ENCODE measurements at places on chromosomes 11 and 22. TPM values are rescaled to one million over a fixed set of nuclear protein-coding genes. Genes with fewer than 3 reads are reported as not detected.

- no peak for DNase-seq
Observed at GRCh38 chr11:109490953-109491635, 69.1 kb downstream of the C11orf87 start.

DNA sequence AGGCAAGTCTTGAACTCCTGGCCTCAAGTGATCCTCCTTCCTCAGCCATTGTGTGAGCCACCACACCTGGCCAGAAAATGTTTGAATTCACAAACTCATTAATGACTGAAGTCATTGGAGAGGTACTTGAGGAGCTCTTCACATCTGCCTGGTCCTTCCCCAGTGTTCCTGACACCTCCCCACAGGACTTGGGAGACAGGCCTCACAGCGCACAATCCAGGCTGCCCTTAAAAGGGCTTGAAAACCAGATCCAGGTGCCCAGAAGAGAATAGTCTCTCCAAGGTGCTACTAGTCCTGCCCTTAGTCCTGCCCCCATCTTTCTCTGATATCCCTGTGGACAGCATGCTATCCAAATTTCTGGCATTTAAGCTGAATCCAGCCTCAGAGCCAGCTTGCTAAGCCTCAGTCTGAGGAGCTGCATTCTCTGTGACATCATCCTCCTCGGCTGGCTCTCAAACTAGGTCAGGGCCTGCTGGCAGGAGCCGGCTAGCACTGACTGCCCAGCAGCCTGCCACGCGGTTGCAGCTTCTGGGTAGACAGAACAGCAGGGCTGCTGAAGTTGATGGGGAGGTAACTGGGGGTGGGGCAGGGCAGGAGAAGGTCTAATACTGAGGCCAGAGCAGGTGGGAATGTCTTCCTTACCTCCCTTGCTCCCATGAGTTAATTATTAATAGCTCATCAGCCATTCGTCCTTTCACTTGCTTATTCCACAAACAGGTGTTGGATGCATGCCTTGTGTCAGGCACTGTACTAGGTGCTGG, 35.3 kb upstream of the NECTIN1 start:
- no peak for DNase-seq

Gene MB
- total RNA-seq: 3.9 TPM

Gene PATE4
- total RNA-seq: not detected

Gene TMPRSS6
- total RNA-seq: not detected

Gene UNC93B1
- 34.3 TPM for total RNA-seq

DNA sequence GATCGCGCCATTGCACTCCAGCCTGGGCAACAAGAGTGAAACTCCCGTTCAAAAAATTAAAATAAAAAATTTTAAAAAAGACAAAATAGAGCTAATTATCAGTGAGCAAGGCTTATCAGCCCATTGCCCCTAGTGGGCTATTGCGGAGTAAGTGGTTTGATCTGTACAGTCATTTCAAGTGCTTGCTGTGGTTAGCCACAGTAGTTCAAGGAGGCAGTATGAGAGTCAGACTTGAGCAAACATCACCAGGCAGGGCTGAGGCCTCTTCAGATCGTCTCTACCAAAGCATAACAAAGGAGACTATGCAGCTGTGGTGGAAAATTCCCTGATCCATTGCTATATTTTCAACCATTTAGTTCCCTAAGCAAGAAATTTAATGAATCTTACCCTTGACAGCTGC, 4.3 kb upstream of the SBF2 start:
- peak; percentile 80 for DNase-seq

DNA sequence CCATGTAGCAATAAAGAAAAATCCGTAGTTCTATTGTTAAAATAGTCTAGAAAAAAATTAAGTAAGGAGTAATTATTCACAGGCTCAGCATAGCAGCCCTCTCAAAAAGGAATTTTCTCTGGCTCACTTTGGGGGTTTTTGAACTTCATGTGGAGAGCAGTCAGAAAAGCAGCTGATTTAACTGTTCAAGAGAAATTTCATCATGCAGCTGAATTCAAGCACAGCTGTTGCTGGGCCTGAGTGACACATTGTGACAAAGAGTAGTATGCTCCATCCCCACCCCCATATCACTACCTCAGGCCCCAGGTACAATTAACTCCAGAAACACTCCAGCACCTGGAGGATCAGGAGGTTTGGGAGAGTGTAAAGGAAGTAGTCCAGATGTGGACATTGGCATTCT, 272.1 kb downstream of the FAM76B start:
- no peak for DNase-seq

GRCh38 chr11:96105197-96105895, 181.4 kb upstream of the MTMR2 start:
- no peak for DNase-seq

Gene FGF3
- not detected for total RNA-seq

GRCh38 chr22:46054091-46055073, 77.4 kb upstream of the WNT7B start:
- DNase-seq: peak; percentile 61

Gene LTBP3
- total RNA-seq: 13.2 TPM

Gene PDE2A
- 8.8 TPM for total RNA-seq

Gene RGL4
- not detected for total RNA-seq

DNA sequence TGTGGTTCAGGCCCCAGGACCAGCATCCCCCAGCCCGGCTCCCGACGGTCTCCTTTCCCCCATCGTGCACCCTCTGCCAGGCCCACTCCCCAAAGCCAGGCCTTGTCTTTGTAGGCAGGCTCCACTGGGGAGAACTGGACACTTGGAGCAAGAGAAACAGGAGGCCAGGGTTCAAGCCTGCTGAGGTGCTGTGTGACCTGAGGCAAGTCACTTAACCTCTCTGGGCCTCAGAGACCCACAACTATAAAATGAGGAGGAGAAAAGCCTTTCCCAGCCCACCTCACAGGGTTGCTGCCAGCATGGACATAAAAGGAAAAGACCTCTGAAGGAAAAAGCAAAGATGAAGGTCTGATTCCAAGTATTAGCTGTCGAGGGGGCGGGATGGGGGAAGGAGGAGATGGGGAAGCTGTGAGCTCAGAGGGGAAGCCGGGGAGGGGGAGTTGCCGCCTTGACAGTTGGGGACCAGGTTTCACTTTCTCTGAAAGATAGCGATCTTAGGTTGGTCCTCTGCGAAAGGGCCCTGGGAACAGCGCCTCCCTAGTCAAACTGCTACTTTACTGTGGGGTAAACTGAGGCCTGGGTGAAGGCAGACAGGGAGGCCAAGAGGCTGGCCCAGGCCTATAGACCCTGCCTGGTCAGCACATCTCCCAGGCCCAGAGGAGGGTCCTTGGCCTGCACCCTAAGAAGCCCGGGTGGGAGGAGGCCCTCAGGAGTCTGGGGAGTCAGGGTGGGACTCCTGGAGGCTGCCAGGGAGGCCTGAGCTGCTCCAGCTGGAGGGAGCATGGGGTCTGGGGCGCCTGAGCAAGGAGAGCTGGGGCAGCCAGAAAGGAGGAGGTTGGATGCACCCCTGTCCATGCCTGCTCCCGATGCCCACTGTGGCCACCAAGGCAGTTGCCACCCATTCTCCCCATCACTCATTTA, 991 bp upstream of the OSM start:
- no peak for DNase-seq

Gene EFCAB6
- 0.88 TPM for total RNA-seq

- DNase-seq: peak; percentile 7
Observed at GRCh38 chr11:93585758-93586157, 42.6 kb upstream of the SMCO4 start.

DNA sequence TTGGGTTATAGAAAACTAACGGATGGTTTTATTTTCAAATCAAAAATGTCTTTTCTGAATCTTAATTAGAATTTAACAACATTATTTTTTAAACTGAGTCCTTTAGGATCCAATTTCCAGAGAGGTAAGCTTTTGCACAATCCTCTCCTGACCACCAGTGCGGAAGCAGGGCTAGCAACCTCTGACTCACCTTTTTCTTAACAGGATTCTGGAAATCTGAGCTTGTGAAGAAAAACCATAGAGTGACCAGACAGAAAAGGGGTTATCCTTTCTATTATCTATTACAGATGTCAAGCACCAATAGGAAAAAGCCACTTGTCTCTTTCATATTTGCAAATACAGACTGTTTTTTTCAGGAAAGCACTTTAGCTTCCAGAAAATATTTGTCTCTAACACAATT, 25.3 kb downstream of the ALG9 start:
- DNase-seq: peak; percentile 5

Gene MRGPRF
- 0.69 TPM for total RNA-seq

- DNase-seq: no peak
Observed at GRCh38 chr22:20966883-20967696, at the start of gene AIFM3. Gene AIFM3 (plus strand): TSS chr22:20967255. CDS start chr22:20967945, 690 bp downstream.

Gene MAPK8IP2
- total RNA-seq: 10.8 TPM

Gene TRPC6
- not detected for total RNA-seq

DNA sequence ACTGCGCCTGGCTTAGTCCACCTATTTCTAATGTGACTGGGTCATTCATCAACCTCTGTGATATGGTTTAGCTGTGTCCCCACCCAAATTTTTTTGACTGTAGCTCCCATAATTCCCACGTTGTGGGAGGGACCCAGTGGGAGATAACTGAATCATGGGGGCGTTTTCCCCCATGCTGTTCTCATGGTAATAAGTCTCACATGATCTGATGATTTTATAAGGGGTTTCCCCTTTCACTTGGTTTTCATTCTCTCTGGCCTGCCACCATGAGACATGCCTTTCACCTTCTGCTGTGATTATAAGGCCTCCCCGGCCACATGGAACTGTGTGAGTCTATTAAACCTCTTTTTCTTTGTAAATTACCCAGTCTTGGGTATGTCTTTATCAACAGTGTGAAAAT, 8.7 kb downstream of the CENATAC start:
- peak; percentile 37 for DNase-seq

Gene VSTM5
- not detected for total RNA-seq

DNA sequence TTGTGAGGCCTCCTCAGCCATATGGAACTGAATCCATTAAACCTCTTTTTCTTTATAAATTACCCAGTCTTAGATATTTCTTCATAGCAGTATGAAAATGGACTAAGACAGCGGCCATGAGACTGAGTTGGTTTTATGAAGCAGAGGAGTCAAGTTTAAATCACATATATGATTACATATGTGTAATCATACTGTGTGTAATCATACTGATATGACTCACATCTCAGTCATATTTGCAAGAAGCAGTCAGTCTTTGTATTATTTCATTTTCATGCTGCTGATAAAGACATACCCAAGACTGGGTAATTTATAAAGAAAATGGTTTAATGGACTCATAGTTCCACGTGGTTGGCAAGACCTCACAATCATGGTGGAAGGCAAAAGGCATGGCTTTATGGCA, 89.8 kb downstream of the SYT9 start:
- DNase-seq: no peak

DNA sequence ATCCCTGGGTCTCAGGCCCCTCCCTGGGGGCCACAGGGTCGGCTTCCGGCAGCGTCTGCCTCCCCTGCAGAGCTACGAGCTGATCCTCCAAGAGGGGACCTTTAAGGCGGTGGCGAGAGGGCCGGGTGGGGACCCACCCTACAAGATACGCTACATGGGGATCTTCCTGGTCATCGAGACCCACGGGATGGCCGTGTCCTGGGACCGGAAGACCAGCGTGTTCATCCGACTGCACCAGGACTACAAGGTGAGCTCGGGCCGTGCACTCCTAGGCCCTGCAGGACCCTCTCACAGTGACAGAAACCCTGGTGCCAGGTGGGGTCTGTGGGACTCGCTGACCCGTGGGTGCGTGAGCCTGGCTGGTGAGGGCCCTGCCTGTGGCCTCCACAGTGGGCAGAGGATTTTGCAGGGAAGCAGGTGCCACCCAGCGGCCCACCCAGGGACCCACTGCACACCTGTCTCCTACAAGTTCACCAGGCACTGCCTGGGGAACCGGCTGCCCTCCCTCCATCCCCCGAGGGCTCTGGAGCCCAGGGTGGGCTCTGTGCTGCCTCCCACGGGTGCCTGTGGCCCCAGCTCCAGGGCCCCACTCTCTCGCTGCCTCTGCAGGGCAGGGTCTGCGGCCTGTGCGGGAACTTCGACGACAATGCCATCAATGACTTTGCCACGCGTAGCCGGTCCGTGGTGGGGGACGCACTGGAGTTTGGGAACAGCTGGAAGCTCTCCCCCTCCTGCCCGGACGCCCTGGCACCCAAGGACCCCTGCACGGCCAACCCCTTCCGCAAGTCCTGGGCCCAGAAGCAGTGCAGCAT, 13.7 kb downstream of the MUC5B start:
- no peak for DNase-seq

Gene SOX10
- not detected for total RNA-seq

Gene CCDC87
- total RNA-seq: 0.31 TPM

GRCh38 chr11:67248653-67249052, 17.6 kb upstream of the GRK2 start:
- peak; percentile 68 for DNase-seq

DNA sequence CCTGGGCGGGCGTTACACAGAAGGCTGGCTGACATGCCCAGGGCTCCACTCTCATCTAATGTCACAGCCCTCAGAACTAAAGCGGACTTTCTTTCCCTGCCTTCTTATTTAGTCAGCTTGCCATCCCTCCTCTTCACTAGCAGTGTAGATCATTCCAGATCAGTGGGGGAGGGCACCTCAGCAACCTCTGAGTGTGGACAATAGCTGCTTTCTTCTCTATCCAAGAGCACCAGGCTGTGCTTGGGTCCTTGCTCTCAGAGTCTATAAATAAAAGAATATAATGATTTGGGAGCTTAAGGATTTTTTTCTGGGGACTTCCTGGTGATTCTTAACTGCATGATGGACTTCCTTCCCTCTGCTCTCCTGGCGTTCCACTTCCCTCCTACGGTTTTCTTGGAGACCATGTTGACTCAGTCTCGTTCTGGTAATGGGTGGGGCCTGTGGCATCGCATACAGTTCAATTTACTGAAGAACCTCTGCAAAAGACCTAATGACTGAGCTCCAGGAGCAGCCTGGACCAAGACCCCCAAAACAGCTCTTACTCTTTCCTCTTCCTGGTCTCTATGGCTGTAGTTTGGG, 2.9 kb upstream of the HMBS start:
- no peak for DNase-seq

DNA sequence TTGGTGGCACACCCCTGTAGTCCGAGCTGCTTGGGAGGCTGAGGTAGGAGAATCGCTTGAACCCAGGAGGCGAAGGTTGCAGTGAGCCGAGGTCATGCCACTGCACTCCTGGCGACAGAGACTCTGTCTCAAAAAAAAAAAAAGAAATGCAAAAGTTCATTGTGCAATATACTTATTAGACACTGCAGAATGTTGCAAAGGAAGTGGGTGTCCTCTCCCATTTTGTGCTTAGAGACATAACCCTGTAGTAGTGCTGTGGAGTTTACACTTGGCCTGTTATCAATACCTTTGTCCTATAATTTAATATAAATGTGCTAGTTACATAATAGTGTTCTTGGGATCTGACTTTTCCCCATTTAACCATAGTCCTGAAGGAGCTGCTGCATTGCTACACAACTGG, 9.4 kb downstream of the BCL2L13 start:
- no peak for DNase-seq

Gene MS4A6E
- total RNA-seq: not detected

- DNase-seq: peak; percentile 81
Observed at GRCh38 chr11:115222218-115222862, 281.9 kb downstream of the CADM1 start.

Gene WBP2NL
- not detected for total RNA-seq
